ENCODE measurements at places on chromosomes 11 and 22.

DNA sequence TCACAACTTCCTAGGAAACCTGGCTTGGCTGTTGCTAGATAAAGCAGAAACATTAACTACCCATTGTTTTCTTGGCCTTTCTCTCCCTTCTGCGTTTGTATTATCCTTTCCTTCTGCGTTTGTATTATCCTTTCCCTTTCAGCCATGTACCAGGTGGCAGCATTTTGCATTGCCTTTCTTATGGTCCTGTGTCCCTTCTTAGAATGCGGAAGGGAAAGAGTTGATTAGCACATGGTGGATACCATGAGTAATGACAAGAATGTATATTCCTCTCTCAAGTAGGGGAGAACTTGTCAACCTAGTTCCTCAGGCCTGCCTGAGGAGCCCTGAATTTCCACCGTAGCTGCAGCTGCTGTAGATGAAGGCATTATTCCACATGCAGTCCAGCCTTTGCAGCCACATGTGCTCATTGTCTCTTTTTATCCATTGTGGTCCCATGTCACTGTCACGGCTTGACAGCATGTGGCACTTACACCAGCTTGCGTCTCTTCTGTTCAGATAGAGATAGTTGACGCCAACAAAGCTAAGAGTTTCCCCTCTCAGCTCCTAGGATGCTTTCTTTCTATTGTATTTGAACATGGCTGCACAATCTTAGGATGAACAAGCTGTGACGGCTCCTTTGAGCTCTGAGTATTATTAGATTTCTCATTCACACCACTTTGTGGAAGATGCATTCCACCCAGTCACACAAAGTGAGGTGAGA is 44.8 kb downstream of the SLN start:
- H3K27ac ChIP-seq: no peak overlapping the region
- no peaks in the 10 kb centered on the region for H3K27me3 ChIP-seq
- H3K36me3 ChIP-seq: no peaks in the 10 kb centered on the region
- no peak overlapping the region for H3K4me3 ChIP-seq
- H3K4me1 ChIP-seq: no peaks in the 10 kb centered on the region
- no peak for DNase-seq

- no peak for DNase-seq
- H3K4me1 ChIP-seq: no peaks in the 10 kb centered on the region
- H3K36me3 ChIP-seq: no peaks in the 10 kb centered on the region
Observed at GRCh38 chr11:104319396-104319795, 155.4 kb upstream of the PDGFD start.

- H3K36me3 ChIP-seq: no peaks in the 10 kb centered on the region
- DNase-seq: no peak
- H3K4me3 ChIP-seq: no peak overlapping the region
- H3K4me1 ChIP-seq: no peaks in the 10 kb centered on the region
- no peaks in the 10 kb centered on the region for H3K27me3 ChIP-seq
Observed at GRCh38 chr22:18068381-18068988, 9.3 kb upstream of the PEX26 start.

DNA sequence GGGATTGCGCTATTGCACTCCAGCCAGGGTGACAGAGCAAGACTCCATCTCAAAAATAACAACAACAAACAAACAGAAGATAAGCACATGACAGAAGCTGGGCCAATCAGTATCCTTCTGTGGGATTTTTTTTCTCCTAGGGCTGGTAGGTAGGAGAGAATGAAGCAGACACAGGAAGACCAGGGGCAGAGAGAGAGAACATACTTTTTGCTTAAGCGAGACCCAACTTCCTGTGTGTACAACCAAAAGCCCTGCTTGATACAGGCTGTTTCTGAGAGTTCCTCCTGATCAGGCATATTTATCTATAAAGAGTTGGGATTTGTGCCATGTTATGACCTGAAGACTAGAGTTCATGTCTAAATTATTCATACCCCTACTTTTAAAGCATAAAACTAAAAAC is 12.4 kb upstream of the PLEKHB1 start:
- no peaks in the 10 kb centered on the region for H3K4me1 ChIP-seq
- H3K36me3 ChIP-seq: no peaks in the 10 kb centered on the region
- H3K27ac ChIP-seq: no peak overlapping the region
- no peak overlapping the region for H3K4me3 ChIP-seq
- H3K27me3 ChIP-seq: no peaks in the 10 kb centered on the region
- DNase-seq: no peak

GRCh38 chr22:46993633-46994032 is 231.2 kb downstream of the TBC1D22A start:
- H3K27ac ChIP-seq: no peak overlapping the region
- H3K27me3 ChIP-seq: no peaks in the 10 kb centered on the region
- H3K4me3 ChIP-seq: no peak overlapping the region
- H3K4me1 ChIP-seq: no peaks in the 10 kb centered on the region
- H3K36me3 ChIP-seq: peaks cover 49% of the 10 kb centered on the region

GRCh38 chr11:120273432-120273831 is 33.5 kb downstream of the POU2F3 start:
- H3K27me3 ChIP-seq: no peaks in the 10 kb centered on the region
- H3K4me1 ChIP-seq: no peaks in the 10 kb centered on the region
- no peak overlapping the region for H3K27ac ChIP-seq
- DNase-seq: no peak
- no peak overlapping the region for H3K4me3 ChIP-seq

DNA sequence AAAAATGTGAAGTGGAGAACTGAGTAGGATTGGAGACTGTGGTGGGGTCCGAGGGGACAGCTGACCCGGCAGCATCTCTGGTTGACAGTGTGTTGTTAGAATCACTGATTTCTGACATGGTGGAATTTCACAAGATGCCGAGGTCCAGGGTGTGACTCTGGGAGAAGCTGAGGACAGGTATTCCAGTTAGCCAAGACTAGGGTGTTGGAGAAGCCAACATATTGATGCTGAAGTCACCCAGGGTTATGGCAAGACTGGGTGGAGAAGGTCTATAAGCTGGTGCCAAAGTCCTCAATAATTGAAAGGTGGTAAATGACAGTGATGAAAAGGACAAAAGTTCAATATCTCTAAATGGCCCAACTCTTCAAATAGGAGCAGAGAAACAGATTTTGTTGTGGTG is 86.1 kb downstream of the ME3 start:
- H3K4me3 ChIP-seq: no peak overlapping the region
- H3K36me3 ChIP-seq: no peaks in the 10 kb centered on the region
- H3K4me1 ChIP-seq: peaks cover 6% of the 10 kb centered on the region
- no peak overlapping the region for H3K27ac ChIP-seq

- H3K27ac ChIP-seq: peak overlapping the region; percentile 9
- peak; percentile 54 for DNase-seq
- peaks cover 5% of the 10 kb centered on the region for H3K4me1 ChIP-seq
- no peak overlapping the region for H3K4me3 ChIP-seq
- no peaks in the 10 kb centered on the region for H3K27me3 ChIP-seq
Observed at GRCh38 chr11:58028687-58029411, 1.9 kb upstream of the OR6Q1 start.

DNA sequence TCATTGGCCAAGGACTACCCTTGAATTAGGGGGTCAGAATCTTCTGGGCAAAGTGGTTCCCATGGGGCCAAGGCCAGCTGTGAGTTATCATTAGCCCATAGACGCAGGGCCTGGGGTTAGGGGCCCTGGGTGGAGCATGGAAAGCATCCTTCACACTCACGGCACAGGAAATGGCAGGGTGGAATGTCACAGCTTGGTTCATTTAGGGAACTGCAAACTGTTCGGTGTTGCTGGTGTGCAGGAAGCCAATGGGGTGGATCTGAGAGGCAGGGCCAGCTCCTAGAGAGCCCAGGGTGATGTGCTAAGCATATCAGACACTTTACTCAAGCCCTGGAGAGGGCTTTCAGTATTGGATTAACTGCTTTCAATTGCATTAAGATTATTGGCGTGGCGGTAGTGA is 42.9 kb downstream of the TECTA start:
- H3K27ac ChIP-seq: no peak overlapping the region
- no peak overlapping the region for H3K4me3 ChIP-seq
- no peaks in the 10 kb centered on the region for H3K4me1 ChIP-seq

- no peaks in the 10 kb centered on the region for H3K36me3 ChIP-seq
- H3K4me3 ChIP-seq: no peak overlapping the region
- no peaks in the 10 kb centered on the region for H3K4me1 ChIP-seq
Observed at GRCh38 chr22:46876357-46876934, 114.0 kb downstream of the TBC1D22A start.

- no peaks in the 10 kb centered on the region for H3K4me1 ChIP-seq
- no peak for DNase-seq
- no peak overlapping the region for H3K4me3 ChIP-seq
- H3K36me3 ChIP-seq: no peaks in the 10 kb centered on the region
- H3K27ac ChIP-seq: no peak overlapping the region
Observed at GRCh38 chr11:75413864-75414263, 14.5 kb downstream of the RPS3 start.

GRCh38 chr22:50101870-50102565 is 12.2 kb downstream of the MOV10L1 start:
- H3K27ac ChIP-seq: no peak overlapping the region
- H3K27me3 ChIP-seq: no peaks in the 10 kb centered on the region
- H3K4me3 ChIP-seq: no peak overlapping the region
- no peak for DNase-seq
- H3K36me3 ChIP-seq: no peaks in the 10 kb centered on the region
- H3K4me1 ChIP-seq: no peaks in the 10 kb centered on the region

DNA sequence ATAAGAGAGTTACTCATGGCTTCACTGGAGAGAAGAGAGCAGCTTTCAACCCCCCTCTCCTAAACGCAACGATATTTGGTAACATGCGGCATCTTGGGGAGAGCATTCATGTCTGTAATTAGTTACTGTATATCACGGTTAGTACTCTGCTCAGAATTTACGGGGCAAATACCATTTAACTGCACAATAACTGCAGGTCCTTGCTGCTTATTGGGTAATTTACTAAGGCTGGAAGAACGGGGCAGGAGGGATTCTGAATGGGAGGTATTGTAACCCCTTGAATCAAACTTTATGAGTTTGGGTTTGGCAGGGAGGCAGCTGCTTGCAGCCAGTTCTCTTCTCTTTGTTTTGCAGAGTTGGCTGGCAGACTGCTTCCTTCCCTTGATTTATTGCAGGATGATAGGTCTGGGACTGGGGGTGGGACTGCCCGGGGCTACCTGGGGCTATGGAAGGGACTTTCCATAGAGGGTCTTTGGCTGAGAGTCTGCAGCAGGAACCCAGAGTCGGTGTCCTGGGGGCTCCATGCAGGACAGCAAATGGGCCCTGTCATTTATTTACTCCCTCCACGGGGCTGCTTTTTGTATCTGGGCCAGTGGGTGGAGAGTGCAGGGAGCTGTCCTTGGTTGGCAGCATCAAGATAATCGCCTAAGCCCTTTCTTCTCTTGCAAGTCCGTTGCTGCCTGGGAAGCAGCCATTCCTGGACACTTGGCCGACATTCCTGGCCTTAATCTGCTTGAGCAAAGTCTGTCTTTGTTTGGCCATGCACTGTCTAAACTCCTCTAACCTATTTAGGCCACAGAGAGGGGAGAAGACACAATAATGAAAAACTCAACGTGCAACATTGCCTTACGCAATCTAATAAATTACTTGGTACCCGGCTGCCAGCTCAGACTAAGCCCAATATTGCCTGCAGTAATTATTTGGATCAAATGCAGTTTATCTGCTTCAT is 188.9 kb downstream of the ST3GAL4 start:
- H3K4me3 ChIP-seq: no peak overlapping the region
- H3K27ac ChIP-seq: no peak overlapping the region
- DNase-seq: no peak

DNA sequence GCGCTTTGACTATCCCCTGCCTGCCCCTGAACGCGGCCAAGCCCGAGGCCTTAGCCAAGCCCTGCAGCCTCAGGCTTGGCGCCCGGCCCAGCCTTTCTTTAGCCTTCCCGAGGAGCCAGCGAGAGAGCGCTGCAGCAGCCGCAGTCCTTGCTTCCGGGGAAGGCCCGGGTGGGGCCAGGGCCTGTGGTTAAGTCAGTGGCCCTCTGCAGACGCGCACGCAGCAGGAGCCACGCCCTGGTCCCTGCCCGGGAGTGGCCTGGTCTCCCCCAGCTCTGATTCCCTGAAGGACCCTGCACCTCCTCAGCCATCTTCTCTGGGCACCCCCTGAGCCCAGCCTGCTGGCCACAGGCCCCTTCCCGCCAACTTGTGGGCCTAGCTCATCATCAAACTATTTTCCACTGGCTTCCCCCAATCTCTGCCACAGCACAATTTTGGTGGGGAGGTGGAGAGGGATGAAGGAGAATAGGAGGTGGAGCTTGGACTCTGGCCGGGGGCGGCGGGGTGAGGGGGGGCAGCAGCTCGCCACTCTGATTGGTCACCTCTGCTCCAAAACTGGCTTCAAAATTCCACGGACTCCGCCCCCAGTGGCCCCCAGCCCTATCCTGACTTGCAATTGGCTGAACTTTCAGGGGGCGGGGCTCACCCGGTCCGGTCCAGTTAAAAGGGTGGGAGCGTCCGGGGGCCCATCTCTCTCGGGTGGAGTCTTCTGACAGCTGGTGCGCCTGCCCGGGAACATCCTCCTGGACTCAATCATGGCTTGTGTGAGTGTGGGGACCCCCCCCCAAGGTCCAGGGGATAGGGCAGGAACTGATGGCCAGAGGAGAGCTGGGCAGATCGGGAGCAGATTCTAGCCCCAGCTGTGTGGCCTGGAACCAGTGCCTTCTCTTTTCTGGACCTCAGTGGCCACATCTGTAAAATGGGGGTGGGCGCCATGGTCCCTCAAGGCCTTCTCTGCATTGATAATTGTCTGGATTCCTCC is at the start of gene LGALS1:
LGALS1 (plus strand) TSS at position 686 of the 979 bp plus-strand sequence; CDS start at position 753, 67 bp downstream.
- H3K4me1 ChIP-seq: peaks cover 58% of the 10 kb centered on the region
- no peaks in the 10 kb centered on the region for H3K36me3 ChIP-seq
- no peaks in the 10 kb centered on the region for H3K27me3 ChIP-seq
- peak; percentile 92 for DNase-seq
- peak within 1 kb of the TSS; percentile 90 for H3K27ac ChIP-seq

- H3K4me3 ChIP-seq: no peak overlapping the region
- DNase-seq: no peak
- H3K27me3 ChIP-seq: no peaks in the 10 kb centered on the region
- H3K27ac ChIP-seq: no peak overlapping the region
Observed at GRCh38 chr11:119298726-119299125, 18.2 kb downstream of the MCAM start.

- H3K27ac ChIP-seq: no peak overlapping the region
- H3K27me3 ChIP-seq: no peaks in the 10 kb centered on the region
- no peaks in the 10 kb centered on the region for H3K4me1 ChIP-seq
Observed at GRCh38 chr11:75966537-75967287, 151.7 kb downstream of the UVRAG start.

DNA sequence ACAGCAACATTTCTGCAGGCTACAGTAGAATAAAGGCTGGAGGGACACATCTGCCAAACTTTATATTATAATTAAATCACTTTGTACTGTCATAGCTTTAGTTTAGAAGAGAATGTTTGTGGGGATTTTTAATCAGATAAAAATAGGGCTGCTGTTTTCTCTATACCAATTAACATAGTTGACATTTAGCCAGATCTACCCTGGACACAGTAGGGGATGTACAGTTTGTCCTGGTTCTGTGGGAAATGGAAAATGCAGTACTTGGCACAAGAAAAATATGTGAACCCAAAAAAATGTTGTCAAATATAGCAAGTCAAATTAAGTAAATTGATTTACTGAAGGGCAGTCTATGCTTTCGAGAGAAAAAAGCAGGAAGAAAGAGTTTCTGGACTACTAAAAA is 20.8 kb upstream of the PICALM start:
- H3K27ac ChIP-seq: no peak overlapping the region
- H3K36me3 ChIP-seq: no peaks in the 10 kb centered on the region
- no peaks in the 10 kb centered on the region for H3K4me1 ChIP-seq
- H3K4me3 ChIP-seq: no peak overlapping the region

- no peaks in the 10 kb centered on the region for H3K27me3 ChIP-seq
- peaks cover 95% of the 10 kb centered on the region for H3K36me3 ChIP-seq
- DNase-seq: no peak
Observed at GRCh38 chr11:71484248-71485062, 31.5 kb downstream of the NADSYN1 start.

Measured in left lung (tissue), 14 donors.